ENCODE measurements at places on chromosomes 5 and 9.

GRCh38 chr5:76427206-76428140 lies 24.4 kb downstream of the IQGAP2 start:
- DNase-seq = no peak

GRCh38 chr9:34072410-34072809 lies 23.7 kb upstream of the UBAP2 start:
- DNase-seq = no peak

DNA sequence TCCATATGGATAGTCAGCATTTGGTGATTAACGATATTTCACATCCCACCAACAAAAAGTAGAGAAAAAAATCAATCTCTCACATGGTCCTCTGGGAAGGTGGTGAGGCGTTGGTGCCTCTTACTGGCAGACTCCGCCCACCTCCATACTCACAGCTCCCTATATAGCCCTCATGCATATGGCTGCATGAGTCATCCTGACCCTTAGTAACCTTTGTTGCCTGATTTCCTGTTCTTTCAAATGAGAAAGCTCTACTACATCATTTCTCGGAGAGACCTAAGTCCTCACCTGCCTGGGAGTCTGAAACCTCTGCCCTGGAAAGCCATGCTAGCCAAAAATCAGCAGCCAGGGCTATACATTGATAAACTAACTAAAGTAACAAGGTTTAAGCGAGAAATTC lies 33.3 kb upstream of the ABCA1 start:
- no peak for DNase-seq

DNA sequence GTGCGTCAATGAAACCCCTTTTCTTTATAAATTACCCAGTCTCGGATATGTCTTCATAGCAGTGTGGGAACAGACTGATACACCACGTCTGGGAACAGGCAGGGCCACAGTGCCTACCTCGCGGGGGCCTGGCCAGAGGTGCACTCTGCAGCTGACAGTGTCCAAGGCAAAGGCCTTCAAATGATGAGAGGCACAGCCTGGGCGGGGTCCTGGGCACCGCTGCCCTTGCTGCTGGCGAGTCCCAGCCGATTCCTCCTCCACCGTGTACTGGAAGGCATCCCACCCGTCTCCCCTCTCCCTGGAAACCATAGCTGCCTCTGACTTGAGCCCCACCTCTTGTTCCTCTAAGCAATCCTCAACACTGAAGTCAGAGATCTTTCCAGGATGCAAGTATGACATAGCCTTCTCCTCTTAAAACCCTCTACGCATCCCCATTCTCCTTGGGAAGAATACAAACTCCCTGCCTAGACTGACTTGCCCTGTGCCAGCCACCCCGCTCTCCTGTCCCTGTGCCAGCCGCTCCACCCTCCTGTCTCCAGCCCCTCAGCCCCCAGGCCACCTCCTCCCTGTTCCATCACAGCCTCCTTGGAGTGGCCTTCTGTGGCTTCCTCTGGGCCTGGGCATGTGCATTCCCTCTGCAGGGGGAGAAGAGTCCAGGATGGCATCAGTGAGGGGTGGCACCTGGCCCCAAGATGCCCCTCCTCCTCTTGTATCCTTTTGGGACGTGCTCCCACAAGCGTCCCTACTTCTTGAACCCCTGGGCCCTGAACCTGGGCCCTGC lies 8.1 kb upstream of the COL5A1 start:
- no peak for DNase-seq
